8988T (cell line): ENCODE measurements at places on chromosomes 13 and 19.

- DNase-seq: no peak
Observed at GRCh38 chr13:69603144-69603853, 504.3 kb upstream of the ATXN8OS start.

GRCh38 chr19:36851898-36852297 is 1.2 kb downstream of the ZNF345 start:
- no peak for DNase-seq

- DNase-seq: no peak
Observed at GRCh38 chr13:97574926-97575325, 141.0 kb downstream of the RAP2A start.

GRCh38 chr19:18438331-18439024 is 545 bp upstream of the ISYNA1 start:
- peak; percentile 80 for DNase-seq

DNA sequence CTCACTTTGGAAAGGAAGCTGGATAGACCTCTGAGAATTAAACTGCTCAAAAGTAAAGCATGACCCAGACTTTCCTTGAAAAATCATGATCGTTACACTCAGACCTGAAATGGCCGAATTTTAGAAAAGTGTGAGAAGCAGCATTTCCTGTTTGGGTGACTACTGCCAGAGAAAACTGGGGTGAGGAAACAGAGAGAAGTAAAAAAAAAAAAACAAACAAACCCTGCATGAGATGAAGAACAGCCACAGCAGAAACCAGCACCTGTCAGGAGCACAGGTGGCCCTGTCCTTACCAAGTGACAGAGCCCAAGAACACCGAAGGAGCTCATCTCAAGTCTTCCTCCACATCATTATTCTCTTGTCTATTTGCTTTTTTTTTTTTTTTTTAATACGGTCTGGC is 12.0 kb upstream of the ADPRHL1 start:
- no peak for DNase-seq

DNA sequence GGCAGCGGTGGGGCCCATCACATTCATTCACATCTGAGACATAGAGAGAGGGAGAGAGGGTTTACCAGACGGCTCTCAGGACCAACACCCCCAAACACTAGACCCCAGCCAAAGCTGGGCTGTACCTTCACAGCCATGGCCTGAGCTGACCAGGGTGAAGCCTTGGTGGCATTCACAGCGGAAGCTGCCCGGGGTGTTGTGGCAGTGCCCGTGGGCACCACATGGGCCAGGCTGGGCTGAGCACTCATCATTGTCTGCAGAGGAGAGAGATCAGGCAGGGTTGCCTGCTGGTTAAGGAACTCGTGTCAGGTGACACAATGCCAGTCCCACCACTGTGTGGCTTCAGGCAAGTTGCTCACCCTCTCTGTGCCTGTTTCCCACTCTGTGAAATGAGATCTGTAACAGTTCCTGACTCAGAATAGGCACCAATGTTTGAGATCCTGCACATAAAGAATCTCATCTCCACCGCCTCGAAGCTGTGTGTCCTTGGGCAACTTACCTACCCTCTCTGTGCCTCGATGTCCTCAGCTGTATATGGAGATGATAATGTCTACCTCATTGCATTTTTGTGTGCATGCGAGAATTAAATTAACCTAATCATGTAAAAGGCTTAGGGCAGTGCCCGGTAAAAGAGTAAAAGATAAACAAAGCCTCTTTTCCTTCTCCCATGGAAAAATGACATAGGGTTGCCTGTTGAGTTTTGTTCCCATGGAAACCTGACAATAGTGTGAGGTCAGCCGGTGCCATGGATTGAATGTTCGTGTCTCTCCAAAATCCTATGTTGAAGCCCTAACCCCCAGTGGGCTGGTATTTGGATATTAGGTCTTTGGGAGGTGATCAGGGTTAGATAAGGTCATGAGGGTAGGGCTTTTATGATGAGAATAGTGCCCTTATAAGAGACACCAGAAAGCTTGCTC is 22.9 kb downstream of the CCL25 start:
- DNase-seq: no peak

GRCh38 chr13:33033051-33033812 is 17.0 kb downstream of the KL start:
- no peak for DNase-seq

- DNase-seq: no peak
Observed at GRCh38 chr13:106350208-106350607, 185.3 kb downstream of the EFNB2 start.

- DNase-seq: no peak
Observed at GRCh38 chr19:28841531-28841930, 371.4 kb downstream of the UQCRFS1 start.

DNA sequence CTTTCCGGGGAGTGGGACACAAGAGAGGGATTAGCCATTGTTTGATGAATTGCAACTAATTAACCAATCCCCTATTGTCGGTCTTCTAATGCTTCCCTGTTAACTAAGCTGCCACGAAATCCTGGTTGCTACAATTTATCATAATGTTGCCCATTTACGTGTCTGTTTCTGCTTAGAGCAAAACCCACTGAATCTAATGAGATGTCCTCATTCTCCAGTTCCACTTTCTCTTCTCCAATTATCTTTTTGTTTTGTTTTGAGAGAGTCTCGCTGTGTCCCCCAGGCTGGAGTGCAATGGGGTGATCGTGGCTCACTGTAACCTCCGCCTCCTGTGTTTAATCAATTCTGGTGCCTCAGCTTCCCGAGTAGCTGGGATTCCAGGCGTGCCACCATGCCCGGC is 5.2 kb upstream of the DPP9 start:
- no peak for DNase-seq

DNA sequence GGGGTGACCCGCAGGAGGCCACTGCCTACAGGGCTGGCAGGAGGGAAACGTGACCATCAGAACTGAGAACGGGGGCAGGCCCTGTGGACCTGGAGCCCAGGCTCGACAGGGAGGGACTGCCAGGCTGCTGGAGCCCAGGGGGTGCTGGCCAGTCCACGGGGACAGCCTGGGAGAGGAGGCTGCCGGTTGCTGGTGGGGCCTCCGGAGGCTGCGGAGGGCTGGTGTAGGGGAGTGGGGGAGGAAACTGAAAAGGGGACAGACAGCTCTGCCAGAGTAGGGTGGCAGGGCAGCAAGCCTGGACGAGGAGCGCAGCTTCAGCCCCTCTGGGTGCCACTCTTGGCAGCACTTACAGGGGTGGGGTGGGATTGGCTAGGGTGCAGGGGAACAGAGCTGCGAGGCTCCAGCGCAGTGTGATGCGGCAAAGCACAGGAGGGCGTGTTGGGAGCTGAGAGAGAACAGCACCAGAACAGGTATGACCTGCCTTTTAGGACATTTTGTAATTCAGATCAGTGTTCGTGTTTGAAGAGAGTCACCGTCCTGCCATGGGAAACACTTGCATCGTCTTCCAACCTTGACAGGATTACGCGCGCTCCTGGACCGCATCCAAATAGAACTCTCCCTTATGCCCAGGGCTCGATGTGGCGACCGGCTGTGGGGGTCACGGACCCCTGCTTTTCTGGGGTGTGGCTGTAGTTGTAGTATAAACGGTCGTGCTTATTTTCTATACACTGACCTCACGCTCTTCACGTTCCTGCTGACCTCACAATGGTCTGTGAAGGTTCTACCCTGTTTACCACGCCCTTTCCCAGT is 19.9 kb upstream of the ARHGEF7 start:
- DNase-seq: no peak

- DNase-seq: peak; percentile 98
Observed at GRCh38 chr19:17938092-17938845, 5.5 kb downstream of the CCDC124 start.

DNA sequence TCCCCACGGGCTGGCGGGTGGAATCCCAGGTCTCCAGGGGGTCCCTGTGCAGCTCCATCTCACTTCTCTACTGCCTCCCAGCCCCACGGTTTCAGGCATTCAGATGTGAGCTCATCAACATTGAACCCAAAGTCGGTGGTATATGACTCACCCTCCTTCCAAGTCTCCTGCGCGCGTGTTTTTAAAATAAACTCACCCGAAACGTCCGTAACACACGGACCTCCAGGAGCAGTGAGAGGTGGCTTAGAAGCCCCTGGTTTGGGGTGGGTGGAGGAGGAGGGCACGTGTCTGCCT is 14.0 kb upstream of the CRTC1 start:
- no peak for DNase-seq

DNA sequence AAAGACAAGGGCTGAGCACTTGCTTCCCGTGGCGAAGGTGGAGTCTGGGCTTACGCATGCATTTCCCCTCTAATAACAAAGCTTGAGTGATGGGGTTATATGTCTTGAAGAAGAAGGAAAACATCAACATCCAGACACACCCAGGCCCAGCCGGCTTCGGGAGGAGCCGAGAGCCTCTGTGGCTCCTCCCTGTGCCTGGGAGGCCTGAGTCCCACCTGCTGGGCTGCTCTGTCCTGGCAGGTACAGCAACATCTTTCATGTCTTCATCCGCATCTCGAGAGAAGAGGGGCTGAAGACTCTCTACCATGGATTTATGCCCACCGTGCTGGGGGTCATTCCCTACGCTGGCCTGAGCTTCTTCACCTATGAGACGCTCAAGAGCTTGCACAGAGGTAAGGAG is 30.6 kb downstream of the TMEM161A start:
- DNase-seq: no peak

- no peak for DNase-seq
Observed at GRCh38 chr13:39051157-39051556, 12.9 kb downstream of the NHLRC3 start.

DNA sequence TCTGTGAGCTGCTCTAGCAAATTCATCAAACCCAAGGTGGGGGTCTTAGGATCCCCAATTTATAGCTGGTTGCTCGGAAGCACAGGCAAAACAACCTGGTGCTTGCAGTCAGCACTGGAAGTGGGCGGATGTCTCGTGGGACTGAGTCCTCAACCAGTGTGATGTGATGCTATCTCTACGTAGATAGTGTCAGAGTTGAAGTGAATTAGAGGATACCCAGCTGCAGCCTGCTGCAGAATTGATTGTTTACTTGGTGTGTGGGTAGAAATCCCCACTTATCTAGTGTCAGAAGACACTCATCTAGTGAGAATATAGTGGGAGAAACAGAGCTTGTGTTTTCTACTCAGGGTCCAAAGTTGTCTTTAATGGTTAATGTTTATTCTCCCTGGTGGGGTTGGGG is 63.3 kb downstream of the CBY2 start:
- no peak for DNase-seq

- no peak for DNase-seq
Observed at GRCh38 chr13:40336228-40337221, 329.9 kb downstream of the FOXO1 start.

DNA sequence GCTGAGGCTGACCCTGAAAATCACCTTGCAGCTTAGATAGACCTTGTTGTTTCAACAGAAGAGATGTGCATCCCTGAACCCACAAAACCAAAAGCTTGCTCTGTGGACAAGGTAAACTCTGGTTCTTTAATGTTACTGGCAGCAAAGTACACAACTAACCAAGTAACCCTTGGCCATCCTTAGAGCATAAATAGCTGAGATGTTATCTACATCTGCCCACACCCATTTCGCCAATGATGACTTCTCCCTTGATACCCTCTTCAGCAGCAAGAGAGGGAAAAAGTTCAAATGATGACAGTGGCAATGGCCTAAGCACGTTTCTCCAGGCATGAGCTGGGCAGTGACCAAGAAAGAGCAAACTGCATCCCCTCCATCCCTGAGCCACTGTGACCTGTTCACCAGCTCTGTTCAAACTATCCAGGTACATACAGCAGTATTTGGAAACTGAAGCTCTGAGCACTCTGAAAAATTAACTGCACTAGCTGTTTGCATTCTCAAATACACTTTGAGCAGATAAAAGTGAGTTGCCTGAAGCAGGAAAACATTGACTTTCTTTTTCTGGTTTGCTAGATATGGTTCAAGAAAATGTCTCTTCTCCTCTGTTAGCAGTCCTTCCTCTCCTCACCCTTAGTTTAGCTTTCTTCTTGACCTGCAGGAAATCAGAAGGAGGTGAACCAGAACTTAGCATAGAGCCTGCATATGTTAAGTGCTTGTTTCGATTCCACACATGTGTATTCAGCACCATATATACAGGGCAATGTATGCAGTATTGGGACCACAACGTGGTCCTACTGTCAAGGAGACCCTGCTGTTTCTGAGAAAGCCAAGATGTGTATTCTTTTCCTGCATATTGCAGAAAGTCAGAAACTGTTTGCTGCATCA is 231.7 kb downstream of the FOXO1 start:
- DNase-seq: no peak

DNA sequence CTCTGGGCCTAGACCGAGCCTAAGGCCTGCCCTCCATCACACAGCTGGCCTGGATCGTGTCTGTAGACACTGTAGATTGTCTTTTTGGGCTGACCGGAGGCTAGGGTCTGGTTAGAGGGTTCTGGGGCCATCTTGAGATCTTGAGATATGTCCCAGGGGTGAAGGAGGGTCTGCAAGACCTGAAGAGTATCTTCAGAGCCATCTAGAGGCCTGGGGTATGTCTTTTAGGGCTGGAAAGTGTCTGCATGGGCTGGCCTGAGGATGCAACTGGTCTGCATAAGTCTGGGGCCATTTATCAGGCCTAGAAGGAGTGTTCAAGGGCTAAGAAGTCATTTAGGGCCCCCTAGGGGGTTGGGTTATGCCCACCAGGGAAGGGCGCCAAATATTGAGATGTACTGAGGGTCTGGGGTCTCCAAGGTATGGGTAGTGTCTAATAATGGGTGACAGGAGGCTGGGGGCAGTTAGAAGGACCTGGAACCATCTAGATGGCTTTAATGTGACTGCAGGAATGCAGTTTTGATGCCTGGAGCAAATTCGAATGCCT is 555 bp downstream of the SCAF1 start:
- no peak for DNase-seq

- no peak for DNase-seq
Observed at GRCh38 chr13:114066956-114067355, 65.5 kb downstream of the RASA3 start.

DNA sequence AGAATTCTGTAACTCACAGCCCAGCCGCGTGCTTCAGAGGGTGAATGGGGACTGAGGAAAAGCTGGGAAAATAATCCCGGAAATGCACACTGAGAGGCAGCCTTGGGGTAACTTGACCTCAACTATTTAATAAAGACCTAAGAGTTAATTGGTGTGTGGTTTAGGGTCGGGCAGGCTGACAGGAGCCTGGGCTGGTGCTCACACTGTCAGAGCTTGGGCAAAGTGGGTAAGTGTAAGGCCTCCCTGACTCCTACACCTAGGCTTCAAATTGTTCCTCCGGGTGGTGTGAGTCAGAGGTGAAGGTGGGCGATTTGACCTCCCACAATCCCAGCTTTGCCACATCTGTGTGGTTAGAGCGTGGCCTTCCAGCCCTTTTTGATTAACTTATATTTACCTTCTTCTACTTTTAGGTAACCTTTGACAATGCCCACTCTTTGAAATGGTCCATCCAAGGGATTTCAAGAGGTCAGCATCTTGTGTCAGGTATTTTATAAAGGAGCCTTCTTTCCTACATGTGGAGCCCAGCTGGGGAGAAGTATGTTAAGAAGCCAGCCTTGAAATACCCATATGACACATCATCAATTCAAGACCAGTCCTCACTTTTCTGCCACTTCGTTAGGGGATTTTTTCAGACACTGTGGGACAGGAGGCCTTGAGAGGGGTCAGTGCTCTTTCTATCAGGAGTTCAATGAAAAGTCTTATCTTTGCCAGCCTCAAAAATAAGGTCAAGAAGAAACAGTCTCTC is 114.2 kb downstream of the NUFIP1 start:
- no peak for DNase-seq
